ENCODE measurements at places on chromosomes 3 and 15. TPM values are rescaled to one million over a fixed set of nuclear protein-coding genes. Genes with fewer than 3 reads are reported as not detected.

GRCh38 chr15:68730976-68731897, 89.5 kb downstream of the ANP32A start:
- no peak for DNase-seq

The TM4SF18 gene
- 3.7 TPM for total RNA-seq

GRCh38 chr3:183287301-183287971, 34.4 kb downstream of the B3GNT5 start:
- DNase-seq: no peak

The FES gene
- total RNA-seq: 36.2 TPM

DNA sequence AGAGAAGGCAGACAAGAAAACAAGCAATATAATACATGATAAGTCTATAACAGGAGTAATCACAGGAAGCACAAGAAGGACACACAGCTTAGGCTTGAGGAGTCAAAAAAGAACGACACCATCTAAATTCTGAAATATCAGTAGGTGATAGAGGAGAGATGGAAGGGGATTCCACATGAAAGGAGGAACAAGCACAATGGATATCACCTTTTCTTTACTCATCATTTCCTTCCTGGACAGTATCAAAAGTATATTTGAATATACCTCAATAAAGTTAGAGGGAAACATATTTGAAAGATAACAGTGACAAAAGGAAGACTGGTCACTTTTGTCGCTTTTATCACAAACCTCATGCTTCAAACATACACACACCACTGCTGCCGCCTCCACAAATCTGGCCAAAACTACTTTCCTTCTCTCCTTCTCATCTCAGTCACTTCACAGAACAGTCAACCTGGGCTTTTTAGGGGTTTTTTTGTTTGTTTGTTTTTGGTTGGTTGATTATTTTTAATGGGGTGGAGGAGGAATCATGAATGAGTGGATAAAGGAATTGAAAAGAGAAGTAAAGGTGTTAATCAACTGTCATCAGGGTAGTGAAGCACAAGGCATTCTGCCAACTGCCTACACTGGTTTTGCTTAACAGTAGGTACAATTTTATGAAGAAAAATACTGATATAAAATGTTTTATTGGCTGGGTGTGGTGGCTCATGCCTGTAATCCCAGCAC, 18.5 kb downstream of the DENND4A start:
- DNase-seq: no peak

The DISP2 gene
- 0.60 TPM for total RNA-seq

The CNTN3 gene
- 24.5 TPM for total RNA-seq

DNA sequence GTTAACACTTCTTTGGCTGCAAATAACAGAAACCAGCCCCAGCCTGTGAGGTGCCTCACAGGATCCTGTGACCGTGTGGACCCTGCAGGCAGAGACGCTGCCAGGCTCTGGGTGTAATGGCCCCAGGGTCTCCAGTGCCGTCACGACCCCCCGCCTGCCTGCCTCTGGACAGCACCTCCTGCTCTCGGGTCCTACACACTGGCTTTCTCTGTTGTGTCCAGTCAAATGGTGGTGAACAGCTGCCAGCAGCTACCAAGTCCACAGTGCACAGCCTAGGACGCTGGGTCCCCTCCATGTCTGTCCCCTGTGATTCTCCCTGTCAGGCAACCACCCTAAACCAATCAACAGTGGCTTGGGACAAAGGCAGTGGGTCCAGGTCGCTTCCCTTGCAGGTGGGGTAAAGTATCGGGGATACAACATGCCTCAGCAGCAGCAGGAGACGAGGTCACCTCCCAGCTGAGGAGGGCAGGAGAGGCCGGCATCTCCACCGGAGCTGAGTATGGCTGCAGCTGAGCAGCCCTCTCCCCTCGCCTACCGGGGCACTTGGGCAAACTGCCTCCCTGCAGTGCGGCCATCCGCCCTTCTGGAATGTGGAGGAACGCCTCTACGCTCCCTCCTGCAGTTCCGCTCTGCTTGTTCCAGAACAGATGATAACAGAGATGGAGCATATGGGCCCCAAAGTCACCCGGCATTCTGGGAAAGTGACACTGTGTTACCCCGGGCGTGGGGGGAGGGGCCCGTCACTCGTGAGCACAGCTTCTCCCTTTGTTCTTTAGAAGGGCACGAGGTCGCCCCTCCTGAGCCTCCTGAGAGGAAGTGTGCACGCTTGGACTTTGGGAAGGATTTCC, 21.1 kb upstream of the SKOR1 start:
- DNase-seq: no peak

The PPP1R14D gene
- total RNA-seq: not detected

- DNase-seq: no peak
These were observed 289.1 kb upstream of the AZI2 start for GRCh38 chr3:28637742-28638141.

The EPB42 gene
- not detected for total RNA-seq

GRCh38 chr3:11284011-11284410, 11.8 kb downstream of the ATG7 start:
- DNase-seq: no peak

DNA sequence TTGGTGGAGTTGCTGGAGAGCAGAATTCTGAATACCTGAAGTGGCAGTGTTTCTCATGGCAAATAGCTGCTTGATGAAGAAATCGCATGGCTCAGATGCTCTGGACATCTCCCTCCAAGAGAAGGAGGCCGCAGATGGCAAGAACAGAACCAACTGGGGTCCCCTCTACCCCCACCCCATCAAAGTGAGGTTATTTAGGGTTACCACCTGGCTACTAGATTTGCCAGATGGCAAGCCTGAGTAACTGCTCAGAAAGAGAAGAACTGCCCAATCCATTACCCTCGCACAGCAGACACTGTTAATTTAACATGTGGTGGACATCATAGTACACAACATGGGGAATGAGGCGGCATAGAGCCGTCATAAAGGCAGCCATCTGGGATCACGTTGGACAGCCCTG, 30.5 kb upstream of the LIPC start:
- no peak for DNase-seq

The APOD gene
- total RNA-seq: 60.0 TPM

GRCh38 chr3:8759038-8759707, 10.2 kb downstream of the OXTR start:
- no peak for DNase-seq

The CHDH gene
- 0.60 TPM for total RNA-seq

DNA sequence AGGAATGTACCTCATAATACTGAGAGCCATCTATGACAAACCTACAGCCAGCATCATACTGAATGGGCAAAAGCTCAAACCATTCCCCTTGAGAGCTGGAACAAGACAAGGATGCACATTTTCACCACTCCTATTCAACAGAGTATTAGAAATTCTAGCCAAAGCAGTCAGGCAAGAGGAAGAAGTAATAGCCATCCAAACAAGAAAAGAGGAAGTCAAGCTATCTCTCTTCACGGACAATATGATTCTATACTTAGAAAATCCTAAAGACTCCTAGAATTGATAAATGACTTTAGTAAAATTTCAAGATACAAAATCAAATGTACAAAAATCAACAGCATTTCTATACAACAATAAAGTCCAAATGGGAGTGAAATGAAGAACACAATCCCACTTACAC, 30.2 kb downstream of the OCA2 start:
- no peak for DNase-seq

The ARGFX gene
- total RNA-seq: not detected

- no peak for DNase-seq
These were observed 190.9 kb upstream of the CHRNA7 start for GRCh38 chr15:31839388-31839787.

The ARL6IP5 gene
- total RNA-seq: 106 TPM

- no peak for DNase-seq
These were observed 53.0 kb downstream of the NR1I2 start for GRCh38 chr3:119834754-119835370.

DNA sequence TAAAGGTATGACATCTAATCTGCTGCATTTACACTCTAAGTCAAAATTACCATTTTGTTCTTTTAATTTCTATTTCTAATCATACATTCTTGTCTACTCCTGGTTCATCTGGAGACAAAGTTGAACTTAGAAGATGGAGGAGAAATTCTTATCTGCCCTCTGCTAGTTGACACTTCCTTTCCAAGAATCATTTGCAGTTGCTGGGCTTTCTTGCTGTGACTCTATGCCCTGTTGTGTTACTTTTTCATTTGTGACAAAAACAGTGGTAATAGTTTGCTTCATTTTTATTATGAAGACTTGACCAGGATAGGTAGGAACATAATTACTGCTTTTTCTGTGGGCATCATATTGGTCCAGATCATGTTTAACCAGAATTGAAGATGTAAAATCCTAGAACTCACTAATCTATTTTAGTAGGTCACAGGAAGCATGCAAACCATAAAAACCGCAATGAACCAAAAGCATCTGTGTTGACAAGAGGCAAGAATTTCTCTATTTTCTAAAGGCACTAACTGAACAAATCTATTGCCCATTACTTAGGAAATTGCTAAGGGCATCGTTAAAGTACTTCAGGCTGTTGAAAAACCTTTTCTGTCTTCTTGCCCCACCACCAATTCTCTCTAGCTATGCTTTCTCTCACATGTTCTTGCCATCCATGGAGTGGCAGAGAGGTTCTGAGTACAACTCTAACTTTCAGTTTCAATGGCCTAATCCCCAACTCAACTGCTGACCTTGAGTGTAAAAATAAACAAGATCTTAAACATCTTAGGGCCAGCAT, 4.2 kb upstream of the CCR2 start:
- no peak for DNase-seq

- DNase-seq: no peak
These were observed 12.9 kb downstream of the FBN1 start for GRCh38 chr15:48632651-48633050.

The C3orf62 gene
- total RNA-seq: 8.9 TPM

- no peak for DNase-seq
These were observed 131.4 kb upstream of the UBE2E2 start for GRCh38 chr3:23071758-23072157.

Data from ureter (tissue), 1 donor.